ENCODE measurements at places on chromosomes 4 and X. TPM values are rescaled to one million over a fixed set of nuclear protein-coding genes. Genes with fewer than 3 reads are reported as not detected.

- DNase-seq, result no peak
Observed at GRCh38 chrX:1661048-1661921, 46.4 kb downstream of the ASMT start.

CRMP1 gene
- polyA plus RNA-seq, result 6.2 TPM

DNA sequence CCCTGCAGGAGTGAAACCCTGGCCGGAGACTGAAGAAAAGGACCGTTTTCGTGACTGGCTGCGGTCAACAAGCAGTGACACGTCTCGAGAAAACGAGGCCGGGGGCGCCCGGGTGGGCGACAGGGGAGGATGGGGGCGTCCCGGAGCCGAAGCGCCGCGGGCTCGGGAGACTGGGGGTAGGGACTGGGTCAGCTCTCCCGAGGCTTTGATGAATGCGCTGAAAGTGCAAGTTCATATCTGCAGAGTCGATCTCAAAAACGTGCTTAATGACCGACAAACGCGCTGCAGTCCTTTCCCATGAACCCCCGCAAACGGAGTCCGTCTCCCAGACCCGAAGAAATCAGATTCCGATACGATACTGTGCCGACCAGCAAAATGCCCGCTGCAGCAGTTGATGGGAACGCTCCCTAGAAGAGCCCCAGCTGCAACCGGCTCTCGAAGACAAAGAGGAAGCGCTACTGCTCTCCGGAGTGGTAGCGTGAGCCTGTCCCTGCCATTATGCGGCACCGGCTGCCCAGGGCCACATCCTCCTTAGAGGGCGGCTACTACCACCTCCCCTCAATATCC is 806 bp upstream of the CD99L2 start:
- DNase-seq, result no peak

GRCh38 chr4:138405934-138406567 is 163.9 kb upstream of the SLC7A11 start:
- peak; percentile 3 for DNase-seq

XAGE1A gene
- not detected for polyA plus RNA-seq

CT45A5 gene
- polyA plus RNA-seq, result not detected

GRCh38 chr4:173252024-173252935 is 81.9 kb downstream of the HMGB2 start:
- peak; percentile 98 for DNase-seq

DNA sequence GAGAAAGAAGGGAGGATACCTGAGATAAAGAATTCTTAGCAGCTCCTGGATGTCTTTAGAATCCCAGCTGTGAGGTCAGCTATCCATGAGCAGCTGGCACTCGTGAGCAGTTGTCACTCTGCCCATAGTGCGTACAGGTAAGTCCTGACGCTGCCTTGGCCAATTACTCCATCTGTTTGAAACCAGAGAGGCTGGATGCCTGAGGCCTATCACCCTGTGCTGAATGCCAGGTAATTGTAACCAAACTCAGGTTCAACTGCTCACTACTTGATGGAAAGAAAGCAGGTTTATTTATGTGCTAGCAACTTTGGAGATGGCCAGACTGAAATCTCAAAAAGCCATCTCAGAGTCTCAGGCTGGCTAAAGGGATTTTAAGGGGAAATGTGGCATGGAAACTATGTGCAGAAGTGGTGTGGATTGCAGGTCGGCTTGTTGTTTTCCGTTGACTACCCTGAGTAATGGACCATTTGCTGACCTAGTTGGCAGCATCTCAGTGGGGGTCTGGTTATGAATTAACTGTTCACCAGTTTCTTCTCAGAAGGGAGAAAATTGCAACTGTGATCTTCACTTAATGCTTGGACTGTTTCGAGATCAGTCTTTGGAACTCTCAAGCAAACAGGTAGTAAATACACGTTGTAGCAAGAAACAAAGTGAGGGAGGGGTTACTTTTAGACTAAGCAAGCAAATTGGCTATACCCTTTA is 1614.0 kb upstream of the PCDH10 start:
- DNase-seq, result no peak

DNA sequence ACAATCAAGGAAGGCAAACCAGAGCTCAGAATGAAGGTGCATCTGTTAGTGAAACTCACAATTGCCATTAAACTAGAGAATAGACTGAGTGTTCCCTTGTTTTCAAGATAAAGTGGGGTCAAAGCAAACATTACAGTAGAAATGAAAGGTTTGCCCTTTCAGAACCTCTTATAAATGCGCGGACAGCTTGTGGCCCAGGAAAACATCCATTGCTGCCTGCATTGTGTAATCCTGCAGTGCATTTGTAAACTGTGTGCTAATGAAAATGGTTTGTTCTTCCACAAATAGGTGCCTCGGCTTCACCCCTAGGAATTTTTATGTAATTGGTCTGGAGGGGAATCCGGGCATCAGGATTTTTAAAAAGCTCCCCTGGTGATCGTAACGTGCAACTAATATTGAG is 62.8 kb downstream of the SNX25 start:
- DNase-seq, result no peak

DNA sequence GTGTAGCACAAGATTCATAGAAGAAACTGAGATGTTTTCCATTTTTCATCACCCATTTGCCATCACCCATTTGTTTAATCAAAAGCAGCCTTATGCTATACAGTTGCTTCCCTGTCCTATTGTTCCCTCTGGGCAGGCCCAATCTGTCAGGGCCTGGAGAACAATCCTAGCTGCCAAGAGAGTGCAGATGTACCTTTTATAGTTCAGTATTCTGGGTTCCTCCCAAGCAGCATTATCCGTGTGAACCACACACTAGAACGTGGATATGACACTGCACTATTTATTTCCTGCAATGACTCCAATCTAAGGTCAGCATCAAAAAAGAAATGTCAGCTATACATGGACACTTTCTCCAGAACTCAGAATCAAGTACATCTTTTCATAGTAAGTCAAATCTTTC is 269.0 kb downstream of the ADGRA3 start:
- no peak for DNase-seq

RIPPLY1 gene
- not detected for polyA plus RNA-seq

SLC6A8 gene
- 12.3 TPM for polyA plus RNA-seq

DNA sequence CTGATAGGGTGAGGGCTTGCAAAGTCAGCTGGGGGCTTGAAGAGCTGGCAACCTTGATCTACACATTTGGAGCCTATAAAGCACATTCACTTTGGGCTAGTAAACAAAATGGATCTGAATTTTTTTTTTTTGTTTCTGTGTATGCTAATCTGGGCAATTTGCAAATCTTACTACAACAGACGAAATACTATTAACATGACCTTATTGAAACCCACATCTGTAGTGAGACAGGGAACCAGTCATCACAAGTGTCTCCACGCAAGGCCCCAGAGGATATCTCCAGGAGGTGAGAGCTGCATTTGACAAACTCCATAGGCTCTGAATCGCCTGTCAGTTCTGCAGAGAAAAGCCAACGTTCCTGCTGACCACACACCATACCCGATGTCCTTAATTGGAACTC is 33.0 kb upstream of the TFDP3 start:
- no peak for DNase-seq

GRCh38 chr4:143417679-143418403 is 81.2 kb downstream of the GAB1 start:
- DNase-seq, result no peak

SPANXB1 gene
- not detected for polyA plus RNA-seq

- no peak for DNase-seq
Observed at GRCh38 chrX:40473460-40474204, 107.1 kb upstream of the ATP6AP2 start.

GRCh38 chr4:9899306-9900055 is 118.0 kb downstream of the DRD5 start:
- no peak for DNase-seq

DNA sequence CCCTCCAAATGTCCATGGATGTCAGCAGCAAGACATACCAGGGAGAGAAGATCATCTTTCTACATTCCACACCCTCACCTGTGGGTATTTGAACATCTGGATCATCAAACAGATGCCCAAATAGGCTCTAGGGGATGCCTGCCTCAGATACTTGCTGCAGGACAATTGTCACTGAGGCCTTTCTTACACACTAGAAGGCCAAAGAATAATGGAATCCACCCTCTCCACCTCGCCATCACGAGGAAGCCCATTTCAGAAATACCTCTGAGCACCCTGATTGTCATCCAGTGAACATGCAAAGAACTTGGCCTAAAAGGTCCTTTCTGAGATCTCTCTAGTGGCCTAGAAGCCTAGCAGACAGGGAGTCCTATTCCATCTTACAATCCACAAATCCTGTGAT is 6.9 kb upstream of the KIAA1210 start:
- DNase-seq, result no peak

HTR2C gene
- polyA plus RNA-seq, result not detected

DNA sequence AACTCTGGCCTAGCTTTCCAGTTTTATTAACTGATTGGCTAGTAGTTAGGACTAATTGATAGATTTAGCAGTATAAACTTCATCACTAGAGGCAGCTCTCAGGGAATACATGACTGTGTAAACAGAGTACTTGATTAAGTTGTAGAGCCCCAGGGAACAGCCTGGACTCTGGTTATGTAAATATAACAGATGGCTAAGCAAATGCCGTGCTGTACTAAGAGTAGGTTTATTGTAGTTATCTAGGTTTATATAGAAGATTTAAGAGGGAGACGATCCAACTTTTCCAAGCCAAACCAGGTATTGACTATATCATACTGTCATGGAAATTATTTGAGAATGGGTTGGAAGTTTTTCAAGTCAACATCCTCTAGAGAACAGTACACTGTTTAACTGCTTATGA is 463.4 kb upstream of the GRID2 start:
- DNase-seq, result no peak

COL25A1 gene
- not detected for polyA plus RNA-seq

TLR10 gene
- not detected for polyA plus RNA-seq

OTUD6A gene
- polyA plus RNA-seq, result not detected

DNA sequence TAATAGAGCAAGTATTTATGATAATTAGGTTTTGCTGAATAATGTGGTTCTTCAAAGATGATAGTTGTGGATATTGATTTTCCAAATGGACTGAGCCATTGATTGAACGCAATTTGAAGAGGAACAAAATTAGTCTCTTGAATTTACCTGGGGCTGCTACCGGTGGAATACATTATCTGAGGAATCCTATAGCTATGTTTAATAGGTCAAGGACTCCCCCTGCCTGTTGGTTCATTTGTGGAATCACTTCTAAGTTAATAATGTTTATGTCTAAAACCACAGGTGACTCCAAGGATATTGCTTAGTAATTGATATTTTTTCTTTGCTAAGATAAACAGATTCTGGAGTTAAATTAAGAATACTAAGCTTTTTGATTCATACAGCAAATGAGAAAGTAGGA is 576.0 kb upstream of the PABPC4L start:
- no peak for DNase-seq
